ENCODE measurements at places on chromosomes 11 and 22.

GRCh38 chr11:119335655-119336543 is 1.6 kb downstream of the RNF26 start:
- no peak for DNase-seq

GRCh38 chr22:23681026-23681809 is 9.6 kb upstream of the RGL4 start:
- no peak for DNase-seq

- no peak for DNase-seq
Measured at GRCh38 chr11:90220391-90220790, 2.5 kb downstream of the CHORDC1 start.

DNA sequence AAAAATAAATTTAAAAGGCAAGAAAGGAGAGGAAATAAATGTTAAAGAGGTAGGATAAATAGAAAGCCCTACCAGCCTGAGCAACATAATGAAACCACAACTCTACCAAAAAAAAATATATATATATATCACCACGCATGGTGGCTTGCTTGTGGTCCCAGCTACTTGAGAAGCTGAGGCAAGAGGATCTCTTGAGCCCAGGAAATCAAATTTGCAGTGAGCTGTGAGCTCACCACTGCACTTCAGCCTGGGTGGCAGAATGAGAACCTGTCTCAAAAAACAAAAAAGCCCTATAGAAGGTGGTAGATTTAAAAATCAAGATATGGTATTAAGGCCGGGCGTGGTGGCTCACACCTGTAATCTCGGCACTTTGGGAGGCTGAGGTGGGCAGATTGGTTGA is 10.5 kb downstream of the NUCB2 start:
- DNase-seq = no peak

DNA sequence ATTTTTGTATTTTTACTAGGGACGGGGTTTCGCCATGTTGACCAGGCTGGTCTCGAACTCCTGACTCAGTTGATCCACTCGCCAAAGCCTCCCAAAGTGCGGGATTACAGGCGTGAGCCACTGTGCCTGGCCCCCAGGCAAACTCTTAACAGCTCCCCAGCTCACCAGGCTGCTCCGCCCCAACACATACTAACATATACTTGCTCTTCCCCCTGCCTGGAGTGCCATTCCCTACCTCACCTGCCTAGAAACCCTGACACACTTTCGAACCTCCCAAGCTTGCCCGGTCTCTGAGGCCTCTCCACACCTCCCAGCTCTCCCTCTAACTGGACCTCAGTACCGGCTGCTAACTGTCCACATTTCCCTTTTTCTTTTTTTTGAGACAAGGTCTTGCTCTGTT is 8.5 kb downstream of the MAP4K2 start:
- DNase-seq = no peak

DNA sequence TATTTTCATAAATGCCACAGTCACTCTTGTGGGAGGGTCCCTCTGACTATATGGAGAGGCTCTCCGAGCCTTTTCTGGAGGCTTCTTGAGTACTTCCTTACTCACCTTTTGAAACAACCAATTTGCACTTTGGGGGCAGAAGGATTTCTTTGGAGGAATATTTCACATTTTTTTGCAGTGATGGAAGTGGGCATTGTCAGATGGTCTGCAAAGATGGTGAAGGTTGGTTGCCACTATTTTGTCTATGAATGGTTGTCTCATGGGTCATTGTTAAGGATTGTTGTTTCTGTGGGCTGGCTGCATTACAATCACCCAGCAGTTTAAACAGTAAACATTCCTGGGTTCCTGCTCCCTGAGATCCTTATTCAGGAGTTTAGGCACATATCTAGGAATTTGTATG is 388.2 kb downstream of the TMEM135 start:
- no peak for DNase-seq

DNA sequence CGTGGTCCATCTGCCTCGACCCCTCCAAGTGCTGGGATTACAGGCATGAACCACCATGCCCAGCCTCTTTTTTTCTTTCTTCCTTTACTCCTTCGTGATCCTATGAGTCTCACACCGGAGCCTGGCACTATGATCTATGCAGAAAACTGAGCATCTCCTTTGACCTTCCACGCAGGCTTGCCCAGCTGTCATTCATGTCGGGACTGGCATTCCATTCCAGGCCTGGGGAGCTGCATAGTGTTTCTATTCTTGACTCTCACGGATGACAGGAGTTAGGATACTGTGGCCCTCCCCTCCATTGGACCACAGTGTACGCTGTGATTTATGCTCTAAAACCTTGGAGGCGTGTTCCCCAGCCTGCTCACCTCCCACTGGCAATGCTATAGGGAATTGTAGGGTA is 611.8 kb downstream of the BRD1 start:
- DNase-seq = peak; percentile 2
